H4 (cell line): ENCODE measurements at places on chromosomes 13 and 19. TPM values are rescaled to one million over a fixed set of nuclear protein-coding genes. Genes with fewer than 3 reads are reported as not detected.
A peak's percentile ranks its signal among the peaks of the same experiment; 100 is the strongest.

GRCh38 chr13:62320129-62321108 lies 904.8 kb upstream of the PCDH20 start:
- peak; percentile 53 for DNase-seq

- peak; percentile 65 for DNase-seq
These were observed 133.7 kb downstream of the RAP2A start for GRCh38 chr13:97567510-97568243.

DNA sequence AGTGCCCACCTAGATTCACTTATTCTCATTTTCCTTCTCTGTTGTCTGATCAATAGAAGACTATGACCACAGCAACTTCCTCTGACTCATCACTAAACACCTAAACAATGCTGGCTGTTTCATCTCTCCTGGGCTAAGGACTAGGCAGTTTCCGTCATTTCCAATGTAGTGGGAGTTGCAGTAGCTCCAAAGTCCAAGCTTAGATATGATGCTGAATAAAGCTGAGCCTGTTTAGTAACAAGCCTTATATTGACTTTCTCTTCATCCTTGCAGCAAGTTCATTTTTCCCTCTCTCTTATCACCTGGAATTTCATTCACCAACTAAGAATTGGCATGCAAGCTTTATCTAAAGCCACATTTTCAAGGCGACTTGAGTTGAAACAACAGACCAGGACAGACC lies 53.5 kb upstream of the PCDH9 start:
- no peak for DNase-seq

NR2C2AP gene
- 48.1 and 50.5 TPM in 2 replicates for total RNA-seq

CD37 gene
- total RNA-seq: not detected in 2 replicates
